ENCODE measurements at places on chromosomes 16 and 17.

- no peak for DNase-seq
Observed at GRCh38 chr17:76706817-76707216, 3.9 kb downstream of the MXRA7 start.

DNA sequence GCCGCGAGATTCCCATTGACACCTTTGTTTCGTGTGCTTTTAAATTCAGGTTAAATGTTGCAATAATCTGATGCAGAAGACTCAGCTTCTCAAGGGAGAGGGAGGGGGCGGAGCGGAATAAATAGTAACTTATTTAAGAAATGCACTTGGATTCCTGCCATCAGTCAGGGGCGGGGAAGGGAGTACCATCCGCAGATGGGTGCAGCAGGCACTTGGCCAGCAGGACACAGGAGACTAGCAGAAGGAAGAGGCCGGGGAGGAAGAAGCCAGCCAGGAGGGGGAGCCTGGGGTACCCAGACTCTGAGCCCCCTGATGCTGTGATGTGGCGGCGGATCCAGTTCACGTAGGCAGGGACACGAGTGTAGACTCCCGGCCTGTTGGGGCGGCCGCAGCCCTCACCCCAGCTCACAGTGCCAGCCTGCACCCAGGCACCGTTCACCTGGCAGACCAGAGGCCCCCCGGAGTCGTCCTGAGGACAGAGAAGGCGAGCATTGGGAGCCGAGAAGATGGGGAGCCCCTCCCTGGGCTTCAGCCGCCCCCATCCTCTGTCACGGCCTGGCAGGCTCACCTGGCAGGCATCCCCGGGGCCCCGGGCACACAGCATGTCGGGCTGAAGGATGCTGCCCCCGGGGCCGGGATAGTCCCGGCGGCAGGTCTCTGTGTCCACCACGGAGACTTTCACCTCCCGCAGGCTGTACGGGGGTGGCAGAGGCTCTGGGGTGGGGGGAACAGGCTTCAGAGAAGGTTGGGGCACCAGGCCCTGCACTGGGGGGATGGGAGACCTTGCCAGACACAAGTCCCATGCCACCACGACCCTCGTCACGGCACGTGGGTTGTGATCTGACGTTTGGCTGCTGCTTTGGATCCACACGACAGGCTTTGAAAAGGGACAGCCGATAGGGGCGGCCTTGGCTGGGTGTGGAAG lies 3.2 kb downstream of the TPSG1 start:
- DNase-seq, result no peak

GRCh38 chr17:55969562-55970324 lies 183.5 kb upstream of the ANKFN1 start:
- DNase-seq, result no peak

DNA sequence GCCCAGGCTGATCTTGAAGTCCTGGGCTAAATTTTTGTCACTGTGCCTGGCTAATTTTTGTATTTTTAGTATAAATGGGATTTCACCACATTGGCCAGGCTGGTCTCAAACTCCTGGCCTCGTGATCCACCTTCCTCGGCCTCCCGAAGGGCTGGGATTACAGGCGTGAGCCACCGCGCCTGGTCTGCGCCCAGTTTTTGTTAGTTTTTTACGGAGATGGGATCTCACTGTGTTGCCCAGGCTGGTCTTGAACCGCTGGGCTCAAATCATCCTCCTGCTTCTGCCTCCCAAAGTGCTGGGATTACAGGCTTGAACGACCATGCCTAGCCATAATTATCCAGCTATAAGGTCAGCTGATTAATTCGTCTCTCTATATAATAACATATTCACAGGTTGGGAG lies 2.7 kb upstream of the CEMP1 start:
- no peak for DNase-seq

DNA sequence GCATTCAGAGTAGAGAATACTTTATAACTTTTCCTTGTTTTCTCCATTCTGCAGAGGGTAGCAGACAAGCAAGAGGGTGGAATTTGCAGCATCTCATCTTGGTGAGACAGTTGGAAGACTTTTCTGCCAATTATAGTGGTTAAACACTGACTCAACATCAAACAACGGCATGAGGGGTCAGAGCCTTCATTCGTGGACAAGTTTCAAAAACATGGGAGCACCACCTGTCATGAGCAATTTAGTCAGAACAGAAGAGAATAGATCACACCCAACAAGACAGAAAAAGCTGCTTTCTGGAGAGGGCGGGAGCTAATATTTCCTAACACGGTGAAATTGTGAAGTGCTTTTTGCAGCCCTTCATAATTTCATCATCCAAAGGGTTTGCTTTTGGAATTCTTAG lies 17.9 kb upstream of the ZNF652 start:
- no peak for DNase-seq

- DNase-seq, result no peak
Observed at GRCh38 chr16:50500171-50500874, 47.9 kb upstream of the NKD1 start.

Measured in NCI-H524 (cell line).